ENCODE measurements at places on chromosomes 3 and 15. TPM values are rescaled to one million over a fixed set of nuclear protein-coding genes. Genes with fewer than 3 reads are reported as not detected.

The NDUFB4 gene
- 117 TPM for total RNA-seq

The UPK1B gene
- total RNA-seq: 15.6 TPM

The ACSBG1 gene
- not detected for total RNA-seq

The ERICH6 gene
- total RNA-seq: not detected

The ZIC4 gene
- not detected for total RNA-seq

The C3orf85 gene
- total RNA-seq: not detected

The GNAT1 gene
- not detected for total RNA-seq

The FANCD2 gene
- 16.6 TPM for total RNA-seq

The LACTB gene
- 11.6 TPM for total RNA-seq

The GAP43 gene
- total RNA-seq: 0.21 TPM

The CLDN11 gene
- total RNA-seq: 2.7 TPM

The CLRN1 gene
- not detected for total RNA-seq

The C3orf20 gene
- total RNA-seq: not detected

The ADGRG7 gene
- total RNA-seq: not detected

The ITPKA gene
- total RNA-seq: 115 TPM

The TWF2 gene
- 194 TPM for total RNA-seq

Measured in kidney epithelial cell (primary cell).